ENCODE measurements at places on chromosomes 2 and 18.

DNA sequence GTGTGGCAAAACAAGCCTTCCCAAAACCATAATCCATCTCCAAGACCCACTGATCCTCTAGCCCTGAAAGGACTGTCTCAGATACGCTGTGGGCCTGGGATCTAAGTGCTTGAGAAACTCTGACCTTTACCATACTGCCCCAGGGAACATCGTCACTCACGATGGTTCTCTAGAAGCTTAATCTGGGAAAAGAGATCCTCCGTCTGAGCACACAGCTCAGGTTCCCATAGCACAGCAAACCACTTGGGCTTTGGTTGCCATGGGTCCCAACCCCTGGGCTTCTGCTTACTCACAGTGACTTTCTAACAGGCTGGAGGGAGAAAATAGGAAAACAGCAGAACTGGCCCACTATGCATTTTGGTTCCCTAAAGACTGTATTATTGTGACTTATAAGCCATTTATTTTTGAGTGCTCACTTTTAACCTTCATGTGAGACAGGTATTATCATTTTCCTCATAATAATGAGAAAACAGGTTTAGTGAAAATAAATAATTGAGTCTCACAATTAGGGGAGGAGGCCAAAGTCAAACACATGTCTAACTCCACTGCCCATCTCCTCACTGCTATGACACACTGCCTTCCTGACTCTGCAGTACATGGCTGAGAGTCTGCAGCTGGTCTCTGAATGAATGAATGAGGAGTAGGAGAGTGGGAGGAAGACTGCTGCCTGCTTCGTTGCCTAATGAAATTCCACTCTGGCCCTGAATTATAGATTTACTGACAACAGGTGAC lies 46.7 kb downstream of the REEP1 start:
- DNase-seq, result peak; percentile 63

- no peak for DNase-seq
These were observed 302.0 kb downstream of the NCKAP5 start for GRCh38 chr2:133266041-133266925.

DNA sequence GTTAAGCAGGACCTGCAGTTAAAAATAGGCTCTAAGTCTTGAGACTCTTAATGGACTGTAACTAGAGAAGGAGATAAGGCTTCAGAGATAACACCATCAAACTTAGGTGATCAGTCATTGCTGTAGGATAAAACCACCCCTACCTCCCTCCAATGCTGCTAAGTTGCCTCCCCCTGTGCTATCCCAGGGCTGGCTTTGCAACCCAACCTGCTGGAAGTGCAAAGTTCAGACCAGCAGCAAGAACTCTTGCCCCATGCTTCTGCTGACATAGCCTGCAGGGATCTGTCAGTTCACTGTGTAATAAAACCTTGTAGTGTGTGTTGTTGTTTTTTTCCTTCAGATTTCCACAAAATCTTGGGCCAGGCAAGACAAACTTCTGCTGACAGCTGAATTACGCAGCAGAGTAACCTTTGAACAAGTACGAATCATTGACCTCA lies 57.4 kb upstream of the EPB41L3 start:
- no peak for DNase-seq

GRCh38 chr2:16729335-16729734 lies 63.7 kb upstream of the CYRIA start:
- no peak for DNase-seq

GRCh38 chr18:11999429-11999828 lies 18.1 kb downstream of the IMPA2 start:
- no peak for DNase-seq

GRCh38 chr2:10412380-10412779 lies 35.7 kb downstream of the ODC1 start:
- no peak for DNase-seq

- DNase-seq, result no peak
These were observed 22.6 kb downstream of the ZNF236 start for GRCh38 chr18:76844742-76845477.

DNA sequence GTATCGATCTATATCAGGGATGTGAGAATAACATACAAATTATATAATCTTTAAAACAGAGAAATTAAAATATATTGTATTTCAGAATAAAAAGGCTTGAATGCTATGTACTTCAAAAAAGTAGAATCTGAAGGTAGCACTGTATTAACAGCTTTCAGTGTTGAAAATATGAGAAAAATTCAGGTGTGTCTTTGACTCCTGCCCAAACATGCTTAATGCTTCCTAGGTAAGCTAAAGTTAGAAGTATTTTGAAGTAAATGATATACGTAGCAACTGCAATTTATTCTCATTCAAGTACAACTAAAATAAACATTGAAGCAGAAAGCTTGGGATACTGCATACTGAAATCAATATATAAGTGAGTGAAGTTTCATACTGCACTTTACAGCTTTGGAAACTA lies 1082.0 kb upstream of the ACVR2A start:
- DNase-seq, result no peak

DNA sequence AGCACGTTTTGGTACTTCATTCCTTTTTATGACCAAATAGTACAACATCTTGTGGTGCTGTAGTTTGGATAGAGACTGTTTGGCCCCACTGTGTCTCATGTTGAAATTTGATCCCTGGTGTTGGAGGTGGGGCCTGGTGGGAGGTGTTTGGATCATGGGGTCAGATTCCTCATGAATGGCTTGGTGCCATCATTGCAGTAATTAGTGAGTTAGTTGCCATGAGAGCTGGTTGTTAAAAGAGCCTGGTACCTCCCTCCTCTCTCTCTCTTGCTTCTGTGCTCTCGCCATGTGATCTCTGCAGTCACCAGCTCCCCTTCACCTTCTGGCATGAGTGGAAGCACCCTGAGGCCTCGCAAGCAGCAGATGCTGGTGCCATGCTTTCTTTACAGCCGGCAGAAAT lies 50.9 kb downstream of the NCAPH start:
- DNase-seq, result no peak

- DNase-seq, result no peak
These were observed 303.1 kb downstream of the PTPRM start for GRCh38 chr18:7870266-7870665.

- DNase-seq, result no peak
These were observed 57.8 kb downstream of the CD8B2 start for GRCh38 chr2:106545007-106545406.

GRCh38 chr18:61635901-61636528 lies 256.8 kb downstream of the RNF152 start:
- DNase-seq, result no peak

GRCh38 chr2:230144355-230144754 lies 75.4 kb downstream of the SP110 start:
- DNase-seq, result no peak

- DNase-seq, result no peak
These were observed 34.6 kb upstream of the IMPA2 start for GRCh38 chr18:11946756-11947155.

GRCh38 chr2:222526480-222527277 lies 102.3 kb downstream of the SGPP2 start:
- DNase-seq, result no peak

DNA sequence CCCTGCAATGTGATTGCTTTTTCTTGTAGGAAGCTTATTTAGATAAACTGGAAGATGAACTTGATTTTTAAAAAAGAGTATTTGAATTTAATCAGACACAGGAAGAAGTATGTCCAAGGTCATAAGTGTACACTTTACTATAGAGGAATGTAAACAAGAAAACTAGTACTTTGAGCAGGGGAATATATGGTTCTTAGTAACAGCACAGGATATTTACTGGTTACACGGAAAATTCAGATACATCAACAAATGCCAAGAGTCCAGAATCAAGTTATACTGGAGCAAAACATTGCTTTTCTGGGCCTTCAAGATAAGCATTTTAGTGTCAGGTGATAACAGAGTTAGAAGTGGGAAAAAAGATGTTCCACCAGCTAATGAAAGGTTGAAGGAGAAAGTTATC lies 75.5 kb downstream of the EFEMP1 start:
- no peak for DNase-seq

DNA sequence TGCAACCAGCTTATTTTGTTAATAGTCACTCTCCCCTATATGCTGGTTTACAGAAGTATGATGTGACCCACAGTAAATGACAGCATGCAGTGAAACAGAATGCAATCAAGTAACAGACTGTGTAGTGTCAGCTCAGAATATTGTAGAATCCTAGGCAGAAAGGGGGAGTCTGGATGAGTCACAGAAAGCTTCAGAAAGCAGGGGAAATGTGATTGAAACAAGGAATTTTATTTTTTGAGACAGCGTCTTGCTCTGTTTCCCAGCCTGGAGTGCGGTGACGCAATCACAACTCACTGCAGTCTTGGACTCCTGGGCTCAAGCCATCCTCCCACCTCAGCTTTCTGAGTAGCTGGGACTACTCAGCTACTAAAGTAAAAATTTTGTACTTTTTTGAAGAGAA lies 219.9 kb upstream of the FBXO11 start:
- DNase-seq, result no peak

- DNase-seq, result no peak
These were observed 262.6 kb downstream of the MREG start for GRCh38 chr2:215750763-215751162.

GRCh38 chr2:7358865-7359447 lies 441.7 kb downstream of the RNF144A start:
- no peak for DNase-seq

DNA sequence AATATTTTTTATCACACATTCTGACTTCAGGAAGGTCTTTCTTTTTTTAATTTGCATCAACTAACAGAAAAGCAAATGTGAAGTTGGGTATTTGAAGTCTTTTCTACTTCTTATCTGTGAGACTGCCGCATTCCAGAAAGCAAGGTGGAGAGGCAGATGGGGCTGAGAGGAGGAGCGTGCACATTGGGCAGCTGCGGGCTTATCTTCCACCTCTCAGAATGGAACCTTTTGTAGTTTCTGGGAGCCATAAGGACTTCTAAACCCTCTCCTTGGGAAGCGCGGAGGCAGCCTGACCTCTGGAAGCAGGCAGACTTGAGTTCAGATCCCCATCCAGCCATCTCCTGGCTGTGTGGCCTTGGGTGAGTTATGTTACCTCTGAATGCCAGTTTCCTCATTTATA lies 3.9 kb downstream of the MAPRE3 start:
- no peak for DNase-seq

GRCh38 chr2:46020416-46020815 lies 276.8 kb upstream of the EPAS1 start:
- no peak for DNase-seq

- DNase-seq, result no peak
These were observed 46.1 kb upstream of the UBE2F start for GRCh38 chr2:237920673-237921072.

- no peak for DNase-seq
These were observed 1760.4 kb upstream of the CELF4 start for GRCh38 chr18:39325973-39326372.

DNA sequence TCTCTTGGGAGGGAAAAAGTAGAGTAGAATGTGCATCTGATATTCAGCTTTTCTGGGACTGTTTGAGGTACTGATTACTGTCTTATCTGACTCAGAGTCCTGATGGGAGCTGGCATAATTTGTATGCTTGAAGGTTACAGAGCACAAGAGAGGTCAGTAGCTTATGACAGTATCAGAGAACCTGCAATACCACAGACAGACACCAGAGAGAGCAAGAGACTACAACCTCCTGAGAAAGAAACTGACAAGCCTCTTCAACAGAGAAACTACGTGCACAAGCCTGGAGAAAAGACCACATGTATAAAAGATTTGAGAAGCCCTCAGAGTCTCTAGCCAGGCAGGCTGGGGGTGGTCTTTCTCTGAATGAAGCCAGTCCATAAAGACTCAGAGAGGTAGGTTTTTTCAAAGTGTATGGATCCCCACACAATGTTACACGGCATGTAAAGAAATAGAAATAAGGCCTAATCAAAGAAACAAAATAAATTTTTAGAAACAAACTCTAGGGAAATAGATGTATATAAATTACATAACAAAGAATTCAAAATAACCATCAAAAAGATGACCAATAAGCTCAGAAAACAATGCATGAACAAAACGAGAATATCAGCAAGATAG lies 568.3 kb downstream of the LRRTM4 start:
- peak; percentile 14 for DNase-seq

- DNase-seq, result peak; percentile 50
These were observed 4.6 kb downstream of the SP140 start for GRCh38 chr2:230230087-230230486.

DNA sequence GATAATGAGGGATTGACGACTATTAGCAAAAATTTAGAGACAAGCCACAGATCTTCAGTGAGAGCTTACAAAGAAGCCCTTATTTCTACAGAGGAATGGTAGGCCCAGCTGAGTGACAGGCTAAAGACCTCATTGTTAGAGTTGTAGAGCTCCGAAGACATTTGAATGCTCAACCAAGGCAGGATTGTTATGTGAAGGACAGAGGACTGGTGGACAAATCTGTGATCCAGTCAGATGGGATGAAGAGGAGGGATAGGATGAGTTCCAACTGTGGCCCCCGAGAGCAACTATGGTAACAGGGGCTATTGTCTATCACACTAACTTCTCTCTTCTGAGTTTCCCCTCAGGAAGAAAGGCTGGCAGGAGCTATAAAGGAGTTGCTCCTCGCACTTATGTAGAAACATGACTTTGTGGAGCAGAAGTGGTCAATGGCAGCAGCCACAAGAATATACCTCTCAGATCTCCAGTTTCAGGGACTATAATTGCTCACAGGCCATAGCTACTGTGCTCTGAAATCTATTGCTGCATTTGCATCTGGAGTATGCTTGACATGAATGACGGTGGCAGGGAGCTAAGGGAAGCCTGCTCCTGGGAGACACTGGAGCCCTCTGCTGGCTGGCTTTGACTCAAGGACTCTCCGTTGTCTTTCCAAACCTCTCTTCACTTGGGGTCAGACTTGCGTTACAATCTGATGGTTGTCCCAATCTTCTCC lies 50.3 kb upstream of the GREB1L start:
- no peak for DNase-seq

DNA sequence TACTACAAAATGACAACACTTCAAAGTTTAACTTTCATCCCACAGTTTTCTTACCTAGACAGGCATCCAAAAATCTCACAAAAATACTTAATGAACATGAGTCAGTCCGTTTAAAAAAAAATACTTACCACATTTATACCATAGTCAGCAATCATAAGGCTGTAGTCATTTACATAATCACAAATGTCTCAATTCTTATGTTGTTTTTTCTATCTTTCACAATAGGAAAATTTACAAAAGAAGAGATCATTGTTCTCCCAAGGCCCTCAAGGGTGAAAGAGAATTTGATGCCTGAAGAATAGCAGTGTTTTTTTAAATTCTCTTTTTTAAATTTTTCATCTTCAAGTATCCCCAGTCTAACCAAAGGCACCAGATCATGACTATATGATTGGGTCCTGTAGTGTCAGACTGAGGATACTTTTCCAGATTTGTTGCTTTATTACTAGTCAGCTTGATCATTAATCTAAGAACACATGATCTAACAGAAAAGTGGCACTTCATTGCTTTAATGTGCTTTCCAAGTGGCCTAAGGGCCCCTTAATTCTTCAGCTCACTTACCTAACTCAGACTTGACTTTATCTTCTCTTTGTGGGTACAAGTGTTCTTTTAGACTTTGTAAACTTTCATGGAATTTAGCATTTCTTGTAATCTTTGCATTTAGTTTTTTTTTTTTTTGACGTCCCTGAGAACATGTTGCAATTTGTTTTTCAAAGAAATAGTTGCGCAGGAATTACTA lies 4.7 kb downstream of the SCYGR5 start:
- DNase-seq, result no peak

DNA sequence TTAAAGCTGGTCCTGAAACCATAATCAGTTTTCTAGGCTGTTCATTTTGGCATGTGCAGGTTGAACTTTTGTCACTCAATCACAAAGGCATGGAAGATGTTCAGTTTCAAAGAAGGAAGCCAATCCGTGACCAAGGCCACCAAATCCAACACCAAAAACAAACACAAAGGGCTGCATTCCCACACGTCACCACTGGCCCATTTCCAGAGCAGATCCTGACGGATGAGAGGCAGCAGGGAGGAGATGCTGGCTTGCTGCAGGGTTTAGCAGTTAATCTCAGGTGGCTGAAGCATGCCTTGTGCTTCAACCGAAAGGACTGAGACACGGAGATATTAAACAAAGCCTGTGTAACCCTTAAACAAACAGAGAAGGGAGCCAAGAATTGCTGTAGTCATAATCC lies 191.9 kb upstream of the CTAGE1 start:
- DNase-seq, result no peak

Measured in T1000 (cell line).